ENCODE measurements at places on chromosomes 1 and 21.

- peak; percentile 34 for DNase-seq
Measured at GRCh38 chr1:217076902-217077301, 353.7 kb upstream of the ESRRG start.

- DNase-seq, result no peak
Measured at GRCh38 chr21:43637530-43638158, 21.6 kb downstream of the HSF2BP start.

DNA sequence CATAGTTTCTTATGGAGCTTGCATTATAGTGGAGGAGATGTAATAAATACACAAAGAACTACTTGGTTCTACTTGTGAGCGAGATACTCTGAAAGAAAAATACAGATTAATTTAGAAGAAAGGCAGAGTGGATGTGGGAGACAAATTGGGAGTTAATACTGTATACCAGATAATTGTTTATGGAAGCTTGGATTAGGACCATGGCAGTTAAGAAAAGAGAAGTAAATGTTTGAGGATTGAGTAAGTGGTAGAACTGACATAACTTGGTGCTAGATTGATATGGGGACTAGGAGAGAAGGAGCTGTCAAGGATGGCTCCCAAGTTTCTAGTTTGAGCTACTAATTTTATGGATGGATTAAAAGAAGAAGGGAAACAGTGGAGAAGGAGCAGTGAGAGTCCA, 47.3 kb downstream of the INKA2 start:
- DNase-seq, result no peak

DNA sequence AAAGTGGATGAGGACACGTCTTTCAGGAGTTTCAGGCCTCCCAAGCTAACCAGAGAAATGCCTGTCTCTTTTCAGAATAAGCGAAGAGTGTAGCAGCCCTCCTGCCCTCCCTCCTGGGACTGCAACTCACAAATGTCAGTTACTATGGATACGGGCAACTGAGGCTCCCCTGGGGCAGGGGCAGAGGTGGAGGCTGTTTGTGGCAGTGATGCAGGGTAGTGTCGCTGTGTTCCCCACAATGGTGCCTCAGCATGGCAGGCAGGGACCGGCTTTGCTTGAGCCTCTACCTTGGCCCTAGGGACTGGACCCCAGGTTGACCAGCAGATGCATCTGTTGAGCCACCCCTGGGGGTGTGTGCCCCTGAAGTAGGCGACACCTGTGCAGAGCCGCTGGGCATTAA, 10.2 kb downstream of the NFASC start:
- DNase-seq, result no peak
